ENCODE measurements at places on chromosomes 3 and 15. TPM values are rescaled to one million over a fixed set of nuclear protein-coding genes. Genes with fewer than 3 reads are reported as not detected.

RGMA gene
- total RNA-seq, result 6.1 TPM

NCKIPSD gene
- 8.1 TPM for total RNA-seq

NR2E3 gene
- total RNA-seq, result 0.63 TPM

C3orf85 gene
- total RNA-seq, result not detected

Measured in fibroblast of the aortic adventitia (primary cell).